ENCODE measurements at places on chromosomes 1 and 21.

DNA sequence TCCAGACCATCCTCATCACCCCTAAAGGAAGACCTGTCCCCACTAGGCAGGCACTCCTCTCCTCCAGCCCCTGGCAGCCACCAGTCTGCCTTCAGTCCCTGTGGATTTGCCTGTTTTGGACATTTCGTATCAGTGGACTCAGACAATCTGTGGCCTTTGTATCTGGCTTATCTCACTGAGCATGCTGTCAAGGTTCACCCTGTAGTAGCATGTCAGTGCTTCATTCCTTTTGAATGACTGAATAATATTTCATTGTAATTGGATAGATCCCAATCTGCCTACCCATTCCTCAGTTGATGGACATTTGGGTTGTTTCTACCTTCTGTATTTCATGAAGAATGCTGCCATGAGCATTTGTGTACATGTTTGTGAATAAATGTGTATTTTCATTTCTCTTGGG, 32.9 kb upstream of the RNF187 start:
- no peak for DNase-seq

- DNase-seq: no peak
These were observed 450.1 kb upstream of the BEND5 start for GRCh38 chr1:49226758-49227157.

DNA sequence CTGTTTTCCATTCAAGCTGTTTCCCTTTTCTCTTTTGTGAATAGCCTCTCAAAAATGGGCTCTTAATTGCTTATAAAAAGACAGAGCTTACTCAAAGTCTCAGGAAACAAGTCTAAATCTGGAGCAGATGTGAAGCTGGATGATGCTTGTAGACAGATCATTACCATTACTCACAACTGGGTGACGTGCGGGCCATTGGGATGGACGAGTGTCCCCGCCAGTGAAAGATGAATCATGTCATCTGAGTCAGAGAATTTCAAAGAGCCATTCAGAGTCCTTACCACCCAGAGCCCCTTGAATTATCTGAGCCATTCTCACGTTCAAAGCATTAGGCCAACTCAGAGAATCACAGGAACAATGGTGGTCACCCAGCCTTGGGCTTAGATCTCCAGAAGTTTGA, 134.6 kb downstream of the HUNK start:
- no peak for DNase-seq

GRCh38 chr1:172827301-172827700, 168.4 kb downstream of the FASLG start:
- DNase-seq: no peak

DNA sequence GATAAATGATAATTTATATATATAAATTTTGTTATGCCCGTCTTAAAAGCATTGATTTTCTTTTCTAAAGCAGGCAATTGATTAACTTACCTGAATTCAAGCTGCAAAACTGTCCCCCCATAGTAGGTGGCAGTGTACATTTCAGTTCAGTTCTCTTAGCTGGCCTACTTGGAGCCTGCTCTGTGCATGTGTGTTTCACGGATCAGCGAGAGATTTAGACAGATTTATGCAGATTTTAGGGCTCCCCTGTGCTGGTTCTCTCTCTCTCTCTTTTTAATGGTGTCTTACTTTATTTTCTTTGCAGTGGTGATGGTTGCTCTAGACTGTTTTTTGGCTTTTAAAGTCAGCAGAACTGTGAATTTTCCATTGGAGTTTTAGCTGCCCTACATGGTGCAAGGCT, 30.7 kb downstream of the CLIC4 start:
- no peak for DNase-seq

GRCh38 chr1:64654519-64655341, 90.1 kb upstream of the RAVER2 start:
- DNase-seq: no peak

DNA sequence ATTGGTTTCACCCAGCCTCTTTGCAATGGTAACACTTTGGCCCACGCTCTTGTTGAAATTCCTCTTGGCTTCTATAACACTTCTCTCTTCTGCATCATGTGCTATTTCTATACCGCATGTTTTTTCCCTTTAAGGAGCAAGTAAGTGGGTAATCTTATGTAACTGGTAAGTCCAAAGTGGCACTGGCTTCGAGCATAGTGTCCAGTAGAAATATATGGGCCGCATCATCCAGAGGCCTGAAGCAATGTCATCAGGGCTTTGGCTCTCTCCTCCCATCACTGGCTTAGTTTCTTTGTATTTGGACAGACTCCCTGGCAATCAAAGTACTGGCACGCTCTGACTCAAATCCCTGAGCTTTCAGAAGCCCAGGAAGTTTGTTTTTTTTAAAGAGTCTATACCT, 17.5 kb downstream of the CHML start:
- no peak for DNase-seq

DNA sequence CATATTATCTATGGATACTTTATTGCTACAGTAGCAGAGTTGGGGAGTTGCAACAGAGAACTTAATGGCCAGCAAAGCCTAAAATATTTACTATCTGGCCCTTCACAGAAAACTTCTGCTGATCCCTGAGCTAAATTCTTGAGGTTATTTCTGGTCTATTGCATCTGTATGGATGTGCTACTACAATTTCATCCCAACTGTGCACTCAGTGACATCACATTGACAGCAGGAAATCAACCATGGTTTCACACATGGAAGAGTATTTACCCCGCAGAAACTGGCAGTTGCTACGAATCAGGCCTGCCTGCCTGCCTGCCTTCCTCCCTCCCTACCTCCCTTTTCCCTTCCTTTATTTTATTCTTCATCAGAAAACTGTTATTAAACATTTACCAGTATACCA, 12.1 kb downstream of the CLCA2 start:
- no peak for DNase-seq

DNA sequence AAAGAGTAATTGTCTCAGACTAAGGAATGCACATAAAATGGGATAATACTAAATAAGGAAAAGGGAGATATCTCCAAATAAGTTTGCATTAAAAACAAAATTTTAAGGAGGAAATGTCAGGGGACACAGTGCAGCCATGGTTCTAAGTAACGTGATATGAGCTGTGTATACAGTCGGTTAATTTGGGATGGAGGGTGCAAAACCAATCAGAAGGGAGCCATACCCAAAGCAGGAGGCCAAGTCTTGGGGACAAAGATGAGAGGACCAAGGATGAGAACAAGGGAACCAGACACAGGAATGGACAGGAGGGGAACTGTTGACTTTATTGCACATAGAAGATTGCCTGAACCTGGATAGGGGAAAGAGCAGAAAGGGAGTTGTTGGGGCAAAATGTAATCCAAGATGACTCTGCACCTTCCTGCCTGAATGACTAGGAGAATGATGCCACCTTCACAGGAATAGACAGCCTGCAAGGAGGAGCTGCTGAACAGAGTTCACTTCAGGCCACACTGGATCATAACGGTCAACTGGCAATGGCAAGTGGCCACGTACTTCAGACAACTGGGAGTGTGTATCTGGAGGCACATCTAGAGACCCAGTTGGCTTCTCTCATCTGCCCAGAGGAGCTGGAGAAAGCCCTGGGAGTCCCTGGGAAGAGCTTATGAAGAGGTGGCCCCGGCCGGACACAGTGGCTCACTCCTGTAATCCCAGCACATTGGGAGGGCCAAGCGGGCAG, 22.0 kb upstream of the BOLA1 start:
- no peak for DNase-seq

DNA sequence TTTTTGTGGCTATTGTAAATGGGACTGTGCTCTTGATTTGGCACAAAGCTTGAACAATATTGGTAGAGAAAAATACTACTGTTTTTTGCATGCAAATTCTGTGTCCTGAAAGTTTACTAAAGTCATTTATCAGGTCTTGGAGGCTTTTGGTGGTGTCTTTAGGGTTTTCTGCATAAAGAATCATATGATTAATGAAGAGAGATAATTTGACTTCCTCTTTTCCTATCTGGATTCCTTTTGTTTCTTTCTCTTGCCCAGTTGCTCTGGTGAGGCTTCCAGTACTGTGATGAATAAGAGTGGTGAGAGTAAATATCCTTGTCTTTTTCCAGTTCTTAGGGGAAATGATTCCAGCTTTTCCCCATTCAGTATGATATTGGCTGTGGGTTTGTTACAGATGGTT, 1166.7 kb downstream of the NCAM2 start:
- no peak for DNase-seq

All from NCI-H1092 (cell line).